ENCODE measurements at places on chromosomes 7 and 10.

DNA sequence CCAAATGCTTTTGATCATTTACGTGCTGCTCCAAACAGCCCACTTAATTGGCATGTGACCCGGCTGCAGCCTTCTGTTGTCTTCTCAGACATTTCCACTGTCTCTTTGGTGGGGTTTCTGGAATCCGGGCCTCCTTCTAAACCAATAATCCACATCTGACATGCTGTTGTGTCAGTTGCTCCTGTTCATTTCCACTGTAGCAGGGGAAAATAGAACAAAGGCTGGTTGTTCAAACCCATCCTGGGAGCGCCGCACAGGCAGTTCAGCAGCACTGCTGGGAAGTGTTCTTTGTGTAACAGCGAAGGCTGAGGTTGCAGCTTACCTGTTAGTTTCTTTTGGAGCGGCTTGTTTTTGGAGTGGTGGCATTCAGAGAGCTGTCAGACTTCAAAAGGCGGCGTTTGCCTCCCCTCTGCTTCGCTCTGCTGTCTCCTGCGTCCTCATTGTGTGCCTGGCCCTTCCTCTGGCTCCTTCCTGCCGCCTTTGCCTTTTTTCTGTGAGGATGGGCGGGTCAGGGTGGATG, 149.4 kb downstream of the SNX10 start:
- DNase-seq: no peak

- DNase-seq: no peak
These were observed 109.1 kb upstream of the TNRC18 start for GRCh38 chr7:5532536-5533335.

DNA sequence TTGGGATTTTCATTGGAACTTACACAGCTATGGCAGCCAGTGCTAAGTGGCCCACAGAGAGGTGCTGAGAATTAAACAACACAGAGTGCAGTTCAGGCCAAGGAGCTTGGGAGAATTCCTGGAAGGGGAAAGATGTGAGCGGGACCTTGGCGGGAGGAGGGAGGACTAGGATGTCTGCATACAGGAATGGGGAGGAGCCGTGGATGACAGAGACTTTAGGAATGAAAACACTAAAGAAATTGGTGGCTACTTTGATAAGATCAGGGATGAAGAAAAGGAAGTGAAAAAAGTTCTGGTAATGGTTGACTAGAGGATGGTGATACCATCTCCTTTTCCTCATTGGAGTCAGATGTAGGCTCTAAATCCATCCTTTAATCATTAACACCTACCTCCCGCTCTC, 234.2 kb upstream of the FZD8 start:
- DNase-seq: no peak

GRCh38 chr7:92872701-92873100, 36.3 kb upstream of the CDK6 start:
- no peak for DNase-seq

- DNase-seq: no peak
These were observed 50.6 kb upstream of the SRPK2 start for GRCh38 chr7:105439174-105439893.

- DNase-seq: no peak
These were observed 132.3 kb upstream of the C7orf33 start for GRCh38 chr7:148458263-148458662.

- no peak for DNase-seq
These were observed 17.9 kb upstream of the PRKAR1B start for GRCh38 chr7:744854-745430.

GRCh38 chr10:110471566-110472139, 26.1 kb upstream of the DUSP5 start:
- no peak for DNase-seq

GRCh38 chr7:121384265-121384664, 11.8 kb downstream of the FAM3C start:
- no peak for DNase-seq

DNA sequence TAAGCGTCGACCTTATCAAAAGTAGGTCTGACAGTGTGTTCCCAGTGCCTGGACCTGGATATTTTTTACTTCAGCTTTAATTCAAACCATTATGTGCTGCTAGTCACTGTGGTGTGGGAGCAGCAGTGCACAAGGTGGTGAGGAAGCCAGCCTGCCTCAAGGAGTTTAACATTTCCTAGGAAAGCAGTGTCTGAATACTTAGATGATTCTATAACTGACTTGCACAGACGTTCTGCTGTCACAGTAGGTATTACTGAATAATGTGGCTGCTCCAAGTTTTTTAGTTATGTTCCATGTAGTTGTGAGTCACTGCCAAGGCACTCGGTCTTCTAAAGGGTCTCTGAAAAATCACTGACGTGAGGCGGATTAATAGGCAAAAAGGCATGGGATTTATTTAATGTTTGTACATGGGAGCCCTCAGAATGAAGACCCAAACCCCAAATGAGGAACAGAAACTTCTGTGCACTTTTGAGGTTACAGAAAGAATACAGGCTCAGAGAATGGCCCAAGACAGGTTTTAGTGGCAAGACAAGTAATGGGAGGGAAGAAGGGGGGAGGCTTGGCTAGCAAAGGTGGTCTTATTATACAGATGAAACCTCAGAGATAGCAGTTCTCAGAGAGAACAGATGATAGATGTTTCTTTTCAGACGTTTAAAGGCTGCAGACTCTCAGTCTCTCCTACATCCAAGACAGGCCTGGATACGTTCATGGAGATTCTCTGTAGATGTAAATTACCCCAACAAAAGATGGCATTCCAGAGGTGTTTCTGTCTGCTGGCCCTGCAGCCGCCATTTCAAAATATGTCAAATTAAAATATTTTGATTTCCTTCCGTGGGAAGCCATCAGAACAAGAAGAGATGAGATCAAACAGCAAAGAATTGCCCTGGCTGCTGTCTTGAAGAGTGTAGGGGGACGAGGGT, 209.3 kb downstream of the SDK1 start:
- no peak for DNase-seq

- DNase-seq: no peak
These were observed 37.4 kb downstream of the DNAJC9 start for GRCh38 chr10:73209705-73210104.

- DNase-seq: no peak
These were observed 9.8 kb downstream of the HSPA12A start for GRCh38 chr10:116732573-116732972.

DNA sequence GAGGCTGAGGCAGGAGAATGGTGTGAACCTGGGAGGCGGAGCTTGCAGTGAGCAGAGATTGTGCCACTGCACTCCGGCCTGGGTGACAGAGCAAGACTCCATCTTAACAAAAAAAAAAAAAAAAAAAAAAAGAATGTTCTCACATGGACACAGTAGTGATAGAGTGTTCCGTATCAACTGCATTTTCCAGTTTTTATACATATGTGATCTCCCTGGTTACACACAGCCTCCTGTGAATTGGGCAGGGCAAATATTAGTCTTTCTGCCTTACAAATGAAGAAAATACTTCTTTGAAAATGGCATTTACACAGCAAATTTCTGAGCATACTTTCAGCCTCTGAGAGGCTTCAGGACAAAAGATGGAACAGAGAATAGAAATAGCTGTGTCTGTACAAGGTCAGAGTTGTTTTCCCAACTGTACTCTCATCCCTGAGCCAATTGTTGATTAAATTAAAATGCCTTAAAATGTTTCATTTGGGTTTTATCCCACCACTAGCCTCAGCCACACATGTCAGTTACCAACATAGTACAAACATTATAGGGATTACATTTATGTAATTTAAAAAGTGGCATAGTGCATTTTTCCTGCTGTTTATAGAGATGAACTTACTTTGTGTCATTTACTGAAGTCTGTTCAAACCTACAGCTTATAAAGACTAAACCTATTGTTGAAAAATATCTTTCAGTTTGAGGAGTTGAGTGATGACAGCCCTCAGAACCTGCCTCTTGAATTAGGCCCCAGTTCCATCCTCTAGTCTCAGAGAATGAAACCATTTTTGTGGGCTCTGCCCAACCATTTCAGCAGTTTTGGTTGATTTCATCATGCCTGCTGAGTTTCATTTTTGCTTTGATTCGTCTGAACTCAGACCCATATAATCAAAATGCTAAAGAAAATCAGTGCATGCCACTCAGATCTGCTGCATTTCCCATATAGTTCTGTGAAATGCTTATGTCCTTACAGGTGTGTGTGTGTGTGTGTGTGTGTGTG, 609.4 kb upstream of the C7orf33 start:
- no peak for DNase-seq

- DNase-seq: no peak
These were observed 252.5 kb downstream of the SLC25A13 start for GRCh38 chr7:96069401-96069800.

DNA sequence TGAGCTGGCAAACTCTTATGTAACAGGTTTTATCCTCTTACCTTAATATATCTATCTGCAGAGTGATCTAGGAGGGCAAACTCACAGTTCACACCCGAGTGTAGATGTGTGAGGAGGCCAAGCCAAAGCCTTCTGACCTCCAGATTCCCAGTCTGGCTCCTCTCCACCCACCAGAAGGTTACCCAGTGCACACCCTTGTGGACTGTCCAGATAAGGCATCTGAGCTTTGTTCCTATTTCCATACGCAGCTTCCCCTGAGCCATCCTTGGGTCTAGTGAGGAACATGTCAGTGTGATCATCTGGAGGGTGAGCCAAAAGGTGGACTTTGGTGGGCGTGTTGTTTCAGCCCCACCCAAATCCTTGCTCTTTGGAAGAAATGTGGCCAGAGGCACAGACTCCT, 203.0 kb upstream of the MEOX2 start:
- DNase-seq: no peak

DNA sequence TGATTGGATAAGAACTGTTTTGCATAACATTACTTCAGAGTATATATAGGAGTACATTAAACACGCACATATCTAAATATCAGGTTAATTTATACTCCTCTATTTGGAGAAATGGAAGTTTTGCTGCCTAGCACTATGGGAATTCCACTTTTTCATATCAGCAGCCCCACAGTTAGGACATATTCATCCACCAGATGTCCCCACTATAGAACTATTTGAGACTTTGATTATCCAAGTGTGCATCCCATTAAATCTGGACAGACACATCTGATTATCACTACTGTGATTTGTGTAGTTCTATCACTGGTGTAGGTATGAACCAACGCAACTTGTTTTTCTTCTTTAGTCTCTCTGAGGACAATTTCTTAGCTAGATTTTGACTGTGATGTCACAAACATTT, 345.7 kb downstream of the THSD7A start:
- DNase-seq: no peak

DNA sequence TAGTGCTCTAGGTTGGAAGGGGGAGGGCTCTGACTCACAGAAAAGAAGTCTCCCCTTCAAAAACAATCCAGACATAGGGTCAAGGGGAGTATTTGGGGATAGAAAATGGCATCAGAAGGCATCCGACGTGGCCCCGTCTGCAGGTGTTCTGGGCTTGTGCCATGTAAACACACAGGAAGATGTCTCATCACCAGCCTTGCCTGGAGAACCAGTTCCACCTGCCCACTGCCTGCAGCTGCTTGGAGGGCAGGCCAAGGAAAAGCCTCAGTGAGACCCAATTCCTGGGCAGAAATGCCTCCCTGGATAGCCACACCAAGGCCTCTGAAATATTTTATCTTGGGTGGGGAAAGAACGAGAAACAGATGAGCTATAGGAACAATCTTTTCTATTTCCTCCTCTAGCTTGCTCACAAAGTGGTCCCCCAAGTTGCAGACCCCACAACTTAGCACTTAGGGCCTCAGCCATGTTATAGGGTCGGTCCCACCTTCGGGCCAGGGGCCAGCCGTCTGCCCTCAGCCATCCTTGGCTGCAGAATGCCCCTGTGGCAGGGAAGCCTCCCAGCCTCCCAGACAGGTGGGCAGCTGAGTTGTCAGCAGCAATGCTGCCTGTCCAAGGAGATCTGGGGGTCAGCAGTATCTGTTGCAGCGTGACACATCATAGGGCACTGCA, 54.3 kb upstream of the ECHDC3 start:
- no peak for DNase-seq

DNA sequence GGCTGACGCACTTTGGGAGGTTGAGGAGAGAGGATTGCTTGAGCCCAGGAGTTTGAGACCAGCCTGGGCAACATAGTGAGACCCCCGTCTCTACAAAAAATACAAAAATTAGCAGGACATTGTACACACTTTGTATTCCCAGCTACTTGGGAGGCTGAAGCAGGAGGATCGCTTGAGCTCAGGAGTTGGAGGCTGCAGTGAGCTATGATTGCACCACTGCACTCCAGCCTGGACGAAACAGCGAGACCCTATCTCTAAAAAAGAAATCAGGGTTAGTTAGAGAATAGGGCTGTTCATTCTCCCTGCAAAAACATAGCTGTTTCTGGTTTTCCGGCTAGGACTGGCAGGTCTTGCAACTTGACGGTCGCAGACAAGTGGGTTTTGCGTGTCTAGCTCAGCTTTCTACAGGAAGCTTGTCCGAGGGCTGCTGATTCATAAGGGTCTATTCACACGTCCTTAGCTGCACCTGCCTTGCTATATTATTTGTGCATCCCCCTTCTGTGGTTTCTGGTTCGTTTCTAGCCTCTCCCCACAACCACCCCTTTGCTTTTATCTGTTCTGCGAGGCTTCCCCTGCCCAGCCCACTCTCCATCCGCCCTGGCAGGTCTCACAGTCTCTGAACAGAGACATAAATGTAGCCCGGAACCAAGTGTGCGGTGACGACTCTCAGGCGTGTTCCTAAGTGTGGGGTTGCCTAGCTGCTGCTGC, 10.7 kb downstream of the AMZ1 start:
- no peak for DNase-seq

DNA sequence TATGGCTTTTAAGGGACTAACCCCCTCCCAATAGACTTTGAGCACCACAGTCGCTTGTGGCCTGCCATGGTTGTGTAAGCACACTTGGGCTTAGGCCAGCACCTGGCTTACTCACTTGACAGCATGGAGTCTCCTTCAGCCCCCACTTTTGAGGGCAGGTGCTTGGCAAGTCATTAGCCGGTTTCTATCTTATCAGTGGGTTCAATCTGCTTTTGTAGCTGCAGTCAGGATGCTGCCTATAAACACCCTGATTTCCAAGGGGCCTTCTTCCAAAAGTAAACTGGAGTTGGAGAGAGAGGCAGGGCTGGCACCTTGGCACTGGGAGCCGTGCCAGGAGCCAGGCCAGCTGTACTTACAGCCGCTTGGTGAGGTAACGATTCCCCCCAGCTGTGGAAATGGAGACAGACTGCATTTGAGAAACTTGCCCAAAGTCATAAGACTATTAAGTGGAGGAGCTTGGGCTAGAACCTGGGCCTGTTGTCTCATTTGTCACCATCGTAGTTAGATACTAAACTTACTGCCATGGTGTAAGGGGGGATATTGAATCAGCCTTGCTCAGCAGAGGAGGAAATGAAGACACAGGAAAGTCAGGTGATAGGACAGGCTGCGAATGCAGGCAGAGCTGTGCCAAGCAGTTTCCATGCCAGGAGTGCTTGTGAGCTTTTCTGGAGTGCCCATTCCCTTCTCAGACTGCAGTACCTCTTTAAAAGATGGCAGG, 92.2 kb upstream of the EFCAB10 start:
- no peak for DNase-seq

- no peak for DNase-seq
These were observed 739.6 kb upstream of the GALNT17 start for GRCh38 chr7:70392256-70392876.

Measured in putamen (tissue), 1 donor.